ENCODE measurements at places on chromosomes 13 and 19.

DNA sequence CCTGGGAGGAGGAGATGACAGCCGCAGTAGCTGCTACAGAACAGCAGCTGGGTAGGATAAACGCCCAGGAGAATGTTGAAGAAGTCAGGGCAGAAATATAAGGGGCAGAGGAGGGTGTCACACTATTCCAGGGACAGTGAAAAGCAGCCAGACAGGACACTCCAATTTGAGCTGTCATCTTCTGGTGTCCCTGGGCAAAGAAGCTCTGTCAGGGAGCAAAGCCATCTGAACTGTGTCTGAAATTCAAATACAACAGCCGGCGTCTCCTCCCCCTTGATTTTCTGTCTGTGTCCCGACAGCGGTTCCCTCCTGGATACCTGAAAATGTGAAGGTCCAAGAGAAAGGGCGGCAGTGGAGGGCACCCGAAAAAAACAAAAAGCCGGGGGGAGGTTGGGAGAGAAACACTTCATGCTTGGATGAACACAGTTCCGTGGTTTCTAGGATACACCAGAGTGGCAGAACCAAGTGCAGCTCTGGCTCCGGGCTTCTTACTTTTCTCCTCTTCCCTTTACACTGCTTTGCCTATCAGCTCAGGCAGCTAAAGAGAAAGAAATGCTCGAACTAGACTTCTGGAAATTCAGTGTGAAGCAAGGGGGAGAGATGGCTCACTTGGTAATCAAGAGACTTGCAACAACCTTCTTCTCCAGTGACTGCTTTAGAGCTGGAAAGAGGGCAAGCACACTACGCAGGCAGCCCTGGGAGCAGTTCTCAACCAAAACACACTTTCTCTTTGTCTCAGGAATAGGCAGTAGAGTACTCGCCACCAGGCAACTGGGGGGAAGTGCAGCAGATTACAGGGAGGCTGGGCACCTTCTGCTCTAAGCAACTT lies 465.6 kb downstream of the ITGBL1 start:
- no peak overlapping the region for H3K27ac ChIP-seq
- peaks cover 61% of the 10 kb centered on the region for H3K27me3 ChIP-seq
- no peaks in the 10 kb centered on the region for H3K4me1 ChIP-seq
- no peak for DNase-seq
- no peak overlapping the region for H3K4me3 ChIP-seq
- peaks cover 2% of the 10 kb centered on the region for H3K36me3 ChIP-seq

DNA sequence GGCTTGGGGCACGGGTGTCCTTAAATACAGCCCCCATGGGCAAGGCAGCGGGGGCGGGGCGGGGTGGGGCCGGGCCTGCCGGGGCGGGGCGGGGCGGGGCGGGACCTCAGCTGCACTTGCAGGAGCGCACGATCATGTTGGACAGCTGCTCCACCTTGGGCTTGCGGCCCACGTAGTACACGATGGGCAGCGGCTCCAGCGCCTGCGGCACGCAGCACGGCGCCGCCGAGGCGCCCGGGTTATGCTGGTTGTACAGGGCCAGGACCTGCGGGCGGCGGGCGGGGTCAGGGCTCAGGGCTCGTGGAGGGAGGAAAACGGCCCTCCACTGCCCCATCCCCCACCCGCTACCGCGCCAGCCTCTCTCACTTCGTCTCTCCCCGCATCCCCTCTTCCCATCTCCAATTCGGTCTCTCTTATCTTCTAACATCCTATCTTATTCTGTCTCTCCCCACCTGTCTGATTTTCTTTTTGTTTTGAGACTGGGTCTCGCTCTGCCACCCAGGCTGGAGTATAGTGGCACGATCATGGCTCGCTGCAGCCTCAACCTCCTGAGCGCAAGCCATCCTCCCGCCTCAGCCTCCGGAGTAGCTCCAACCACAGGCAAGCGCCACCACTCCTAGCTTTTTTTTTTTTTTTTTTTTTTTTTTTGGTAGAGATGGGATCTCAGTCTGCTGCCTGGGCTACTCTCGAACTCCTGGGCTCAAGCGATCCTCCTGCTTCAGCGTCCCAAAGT lies 21.1 kb downstream of the CCDC97 start:
- H3K27ac ChIP-seq, result peak overlapping the region; percentile 92
- DNase-seq, result no peak
- peak overlapping the region; percentile 75 for H3K4me3 ChIP-seq
- peaks cover 50% of the 10 kb centered on the region for H3K4me1 ChIP-seq
- H3K27me3 ChIP-seq, result no peaks in the 10 kb centered on the region

DNA sequence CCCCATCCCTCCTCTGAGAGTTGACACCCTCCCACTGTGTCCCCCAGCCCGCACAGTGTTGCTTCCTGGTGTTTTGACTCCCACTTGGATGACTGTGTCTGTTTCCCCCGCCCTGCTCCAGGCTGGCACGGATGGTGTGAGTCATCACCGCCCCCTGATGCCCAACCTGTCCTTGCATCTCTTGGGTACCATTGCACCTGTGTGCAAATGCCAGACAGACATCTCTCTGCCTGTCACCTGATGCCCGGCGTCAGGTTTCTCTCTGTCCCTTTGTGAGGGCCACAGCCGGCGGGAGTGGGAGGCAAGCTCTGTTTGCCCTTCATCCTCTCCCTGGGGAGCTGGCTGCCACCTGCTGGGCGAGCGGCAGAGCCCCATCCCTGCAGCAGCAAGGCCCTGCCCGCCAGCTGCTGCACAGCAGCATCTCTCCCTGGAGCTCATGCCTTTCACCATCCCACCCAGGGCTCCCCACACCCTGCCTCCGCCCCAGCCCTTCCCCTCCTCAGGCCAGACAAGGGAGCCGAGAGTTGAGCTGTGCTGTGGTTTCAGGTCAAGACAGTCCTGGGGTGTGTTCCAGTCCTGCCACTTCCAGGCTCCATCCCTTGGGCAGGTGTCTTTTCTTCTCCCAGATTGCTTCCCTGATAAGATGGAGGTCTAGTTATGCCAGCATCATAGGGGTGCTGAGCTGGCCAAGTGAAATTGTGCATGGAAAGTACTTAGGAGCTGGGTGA lies 29.7 kb downstream of the NKPD1 start:
- no peak for DNase-seq
- no peak overlapping the region for H3K4me3 ChIP-seq
- peaks cover 8% of the 10 kb centered on the region for H3K4me1 ChIP-seq

- no peak overlapping the region for H3K27ac ChIP-seq
- no peak overlapping the region for H3K4me3 ChIP-seq
- peaks cover 3% of the 10 kb centered on the region for H3K36me3 ChIP-seq
- DNase-seq, result no peak
- no peaks in the 10 kb centered on the region for H3K27me3 ChIP-seq
These were observed 20.1 kb downstream of the ZSCAN5A start for GRCh38 chr19:56294549-56294948.

- no peaks in the 10 kb centered on the region for H3K36me3 ChIP-seq
- peak overlapping the region; percentile 94 for H3K27ac ChIP-seq
These were observed 63.7 kb upstream of the NPAS1 start for GRCh38 chr19:46955813-46956371.

- H3K27ac ChIP-seq, result no peak overlapping the region
- no peak overlapping the region for H3K4me3 ChIP-seq
- DNase-seq, result no peak
These were observed 384.6 kb downstream of the UQCRFS1 start for GRCh38 chr19:28828276-28828870.

GRCh38 chr19:42441049-42441445 lies 1.7 kb downstream of the CXCL17 start:
- no peaks in the 10 kb centered on the region for H3K36me3 ChIP-seq
- peak; percentile 21 for DNase-seq
- peak overlapping the region; percentile 88 for H3K4me3 ChIP-seq
- H3K4me1 ChIP-seq, result peaks cover 37% of the 10 kb centered on the region
- H3K27me3 ChIP-seq, result no peaks in the 10 kb centered on the region
- peak overlapping the region; percentile 88 for H3K27ac ChIP-seq

- DNase-seq, result no peak
- H3K4me3 ChIP-seq, result peak overlapping the region; percentile 100
- H3K27me3 ChIP-seq, result no peaks in the 10 kb centered on the region
- H3K36me3 ChIP-seq, result peaks cover 6% of the 10 kb centered on the region
- peaks cover 35% of the 10 kb centered on the region for H3K4me1 ChIP-seq
These were observed 991 bp downstream of the OBI1 start for GRCh38 chr13:78657699-78658629.

DNA sequence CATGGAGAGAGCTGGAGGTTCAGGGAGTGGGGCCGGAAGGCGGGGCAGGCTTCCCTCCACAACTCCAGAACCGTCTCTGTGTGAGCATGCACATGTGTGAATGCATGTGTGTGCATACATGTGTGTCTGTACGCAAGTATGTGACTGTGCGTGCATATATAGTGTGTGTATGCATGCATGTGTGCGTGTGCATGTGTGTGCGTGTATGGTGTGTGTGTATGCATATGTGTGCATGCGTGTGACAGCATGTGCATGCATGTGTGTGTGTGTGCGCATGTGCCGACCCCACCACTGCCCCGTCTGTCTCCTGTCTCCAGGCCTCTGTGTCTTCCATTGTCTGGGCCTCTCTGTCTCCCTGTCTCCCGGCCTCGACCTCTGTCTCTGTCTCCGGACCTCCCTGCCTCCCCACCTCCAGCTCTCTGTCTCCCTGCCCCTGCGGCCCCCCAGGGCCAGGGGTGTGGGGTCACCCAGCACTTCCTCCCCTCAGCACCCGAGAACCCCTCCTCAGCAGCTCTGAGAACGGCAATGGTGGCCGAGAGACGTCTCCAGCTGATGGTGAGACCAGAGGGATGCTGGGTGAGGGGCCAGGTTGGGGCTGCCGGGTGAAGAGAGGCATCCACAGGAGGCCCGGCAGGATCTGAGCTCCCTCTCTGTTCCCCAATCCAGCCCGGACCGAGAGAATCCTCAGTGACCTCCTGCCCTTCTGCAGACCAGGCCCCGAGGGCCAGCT lies 22.5 kb downstream of the ARHGEF1 start:
- no peak overlapping the region for H3K4me3 ChIP-seq
- no peaks in the 10 kb centered on the region for H3K27me3 ChIP-seq
- DNase-seq, result no peak

DNA sequence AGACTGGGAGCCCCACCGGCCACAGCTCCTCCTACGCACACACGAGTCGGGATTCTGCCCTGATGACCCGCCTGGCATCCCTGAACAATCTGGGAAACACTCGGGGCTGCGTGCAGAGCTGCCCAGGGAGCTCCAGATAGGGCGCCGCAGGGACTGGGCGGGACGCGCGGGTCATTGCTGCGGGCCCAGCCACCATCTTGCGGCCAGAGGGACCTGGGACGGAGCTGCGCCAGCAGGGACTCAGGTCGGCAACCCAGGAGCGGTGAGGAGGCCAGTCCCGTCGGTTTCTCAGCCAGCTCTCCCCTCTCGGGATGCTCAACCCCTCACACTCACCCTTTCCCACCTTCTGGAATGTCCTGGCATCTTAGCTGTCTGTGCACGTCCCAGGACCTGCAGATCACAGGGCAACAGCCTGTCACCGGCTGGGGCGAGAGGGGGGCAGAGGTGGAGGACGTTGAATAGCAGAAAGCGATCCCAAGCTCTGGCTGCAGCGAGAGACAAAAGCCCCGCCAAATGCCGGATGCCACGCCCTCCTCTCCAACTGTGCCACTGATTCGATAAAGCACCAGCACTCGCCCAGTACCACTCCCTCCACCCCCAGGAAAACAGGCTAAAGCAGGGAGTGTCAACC lies 20.4 kb upstream of the ZNF91 start:
- H3K27ac ChIP-seq, result no peak overlapping the region
- H3K4me3 ChIP-seq, result peak overlapping the region; percentile 79
- peaks cover 28% of the 10 kb centered on the region for H3K27me3 ChIP-seq
- peaks cover 4% of the 10 kb centered on the region for H3K4me1 ChIP-seq
- H3K36me3 ChIP-seq, result no peaks in the 10 kb centered on the region
- no peak for DNase-seq

- H3K4me1 ChIP-seq, result no peaks in the 10 kb centered on the region
- no peak overlapping the region for H3K27ac ChIP-seq
- H3K36me3 ChIP-seq, result no peaks in the 10 kb centered on the region
- no peaks in the 10 kb centered on the region for H3K27me3 ChIP-seq
These were observed 994.2 kb downstream of the UQCRFS1 start for GRCh38 chr19:28218728-28219127.

DNA sequence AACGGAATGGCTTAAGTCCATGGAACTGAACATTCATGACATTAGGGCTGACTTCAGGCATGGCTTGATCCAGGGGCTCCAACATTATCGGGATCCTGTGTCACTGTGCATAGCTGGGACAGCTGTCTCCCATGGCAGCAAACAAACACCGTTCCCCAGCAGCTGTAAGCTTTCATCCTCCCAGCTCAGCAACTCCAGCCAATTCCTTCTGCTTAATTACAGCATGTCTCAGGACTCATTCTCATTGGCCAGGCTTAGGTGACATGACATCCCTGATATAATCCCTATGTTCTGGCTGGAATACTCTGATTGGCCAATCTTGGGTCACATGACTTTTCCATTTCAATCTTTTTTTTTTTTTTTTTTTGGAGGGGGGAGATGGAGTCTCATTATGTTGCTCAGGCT lies 10.9 kb upstream of the TLE5 start:
- no peak overlapping the region for H3K27ac ChIP-seq
- DNase-seq, result no peak
- no peaks in the 10 kb centered on the region for H3K36me3 ChIP-seq
- peaks cover 2% of the 10 kb centered on the region for H3K4me1 ChIP-seq
- H3K27me3 ChIP-seq, result no peaks in the 10 kb centered on the region
- no peak overlapping the region for H3K4me3 ChIP-seq

DNA sequence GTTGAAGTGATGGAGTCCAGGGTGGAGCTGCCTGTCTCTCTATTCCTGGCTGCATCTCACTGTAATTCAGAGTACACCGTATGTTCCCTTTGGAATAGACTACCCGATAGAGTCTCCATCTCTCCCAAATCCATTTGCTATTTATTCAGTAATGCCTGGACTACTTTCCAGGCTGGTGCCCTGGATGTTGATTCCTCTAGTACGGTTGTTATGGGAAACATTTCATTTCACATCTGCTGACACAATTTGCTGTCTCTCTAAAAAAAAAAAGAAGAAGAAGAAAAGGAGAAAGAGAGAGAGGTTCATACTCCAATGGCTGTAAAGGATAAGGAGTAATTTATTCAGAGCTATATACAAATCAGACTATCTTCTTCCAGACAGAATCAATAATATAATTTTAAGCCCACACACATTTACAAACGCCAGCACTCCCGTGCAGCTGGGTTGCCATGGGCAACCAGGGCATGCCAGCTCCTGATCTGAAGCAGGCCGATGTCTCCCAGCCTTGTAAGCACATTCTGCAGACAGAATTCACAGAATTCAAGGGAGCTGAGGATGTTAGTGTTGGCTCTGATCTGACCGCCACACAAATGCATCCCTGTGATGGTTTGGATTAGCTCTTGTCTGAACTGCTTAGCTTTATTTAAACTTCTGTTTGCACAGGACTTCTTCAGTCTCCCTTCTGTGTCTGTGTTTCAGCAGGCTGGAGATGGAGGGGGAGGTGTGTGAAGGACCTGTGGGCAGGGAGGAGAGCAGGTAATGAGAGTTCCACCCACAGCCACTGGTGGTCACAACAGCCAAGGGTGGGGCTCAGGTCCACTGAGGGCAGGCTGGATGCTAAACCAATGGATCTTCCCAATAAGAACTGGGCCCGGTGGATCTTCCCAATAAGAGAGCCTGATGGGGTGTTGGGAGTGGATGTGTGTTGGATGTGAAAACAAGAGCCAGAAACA lies 66.0 kb downstream of the TEX26 start:
- H3K4me1 ChIP-seq, result no peaks in the 10 kb centered on the region
- DNase-seq, result no peak
- H3K27me3 ChIP-seq, result peaks cover 30% of the 10 kb centered on the region
- peaks cover 6% of the 10 kb centered on the region for H3K36me3 ChIP-seq

Data from T-helper 17 cell (primary cell).